ENCODE measurements at places on chromosomes 11 and 22.

DNA sequence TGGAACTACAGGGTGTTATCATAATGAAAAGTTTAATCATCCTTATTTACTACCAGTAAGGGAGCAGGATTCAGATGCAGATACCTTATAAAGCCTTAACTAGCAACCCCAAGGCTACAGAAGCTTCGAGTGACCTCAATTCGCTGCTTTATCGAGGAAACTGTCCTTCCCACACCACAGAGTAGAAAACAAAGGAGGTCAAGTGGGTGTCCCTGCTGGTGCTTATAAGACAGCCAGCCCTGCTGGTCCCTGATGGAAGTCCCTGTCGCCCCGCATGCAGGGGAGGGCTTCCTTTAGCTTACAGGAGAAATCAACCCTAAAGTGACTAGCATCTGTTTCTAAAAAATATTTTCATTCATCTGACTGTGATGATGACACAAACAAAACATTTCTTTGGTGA lies 7.3 kb downstream of the MN1 start:
- DNase-seq: no peak

- DNase-seq: no peak
These were observed 44.6 kb downstream of the YAP1 start for GRCh38 chr11:102154806-102155205.

- DNase-seq: no peak
These were observed 579 bp upstream of the RASD2 start for GRCh38 chr22:35539910-35540594.

DNA sequence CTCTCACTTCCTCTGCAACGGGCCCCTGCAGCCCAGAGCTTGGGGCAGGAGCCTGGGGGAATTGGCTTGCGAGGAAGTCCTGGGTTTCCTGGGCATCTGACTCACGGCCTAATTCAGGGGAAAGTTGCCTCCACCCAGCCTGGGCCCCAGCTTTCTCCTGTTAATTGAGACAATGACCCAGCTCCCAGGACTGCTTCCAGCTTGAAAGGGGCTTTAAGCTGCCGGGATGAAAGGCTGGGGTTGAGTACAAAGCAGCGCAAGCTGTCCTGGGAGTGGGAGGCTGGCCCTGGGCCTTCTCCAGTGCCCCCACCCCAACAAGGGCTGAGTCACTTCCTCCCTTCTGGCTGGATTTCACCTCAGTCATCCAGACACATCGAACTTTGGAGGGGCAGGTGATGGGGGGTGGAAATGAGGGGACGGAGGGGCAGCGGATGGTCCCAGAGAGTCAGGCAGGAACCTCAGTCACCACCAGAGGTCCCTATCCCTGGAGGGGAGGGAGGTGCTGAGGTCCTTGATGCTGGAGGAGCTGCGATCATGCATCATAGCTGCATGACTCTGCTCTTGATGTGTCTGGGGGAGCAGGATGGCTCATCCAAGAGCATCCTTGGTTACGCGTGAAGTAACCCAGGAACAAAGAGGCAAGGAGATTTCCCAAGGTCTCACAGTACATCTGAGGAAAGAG lies 30.1 kb upstream of the OAF start:
- no peak for DNase-seq

GRCh38 chr11:557328-558132 lies 3.0 kb downstream of the LMNTD2 start:
- DNase-seq: no peak

DNA sequence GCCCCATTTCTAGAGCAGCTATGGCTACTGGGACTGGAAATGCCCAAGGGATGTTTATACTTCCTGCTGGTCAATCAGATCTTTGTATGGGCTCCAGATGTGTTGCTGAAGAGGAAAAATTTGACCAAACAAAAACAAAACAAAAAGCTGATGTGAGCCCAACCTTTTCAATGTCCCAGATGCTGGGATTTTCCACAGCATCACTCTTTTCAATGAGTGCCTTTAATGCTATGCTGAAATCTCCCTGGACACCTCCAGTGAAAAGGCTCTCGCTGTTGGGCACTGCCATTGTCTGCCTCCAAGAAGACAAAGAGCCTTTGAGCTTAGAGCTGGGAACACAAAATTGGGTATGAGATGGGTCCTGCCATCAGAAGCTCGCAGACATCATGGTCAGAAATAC lies 671.9 kb downstream of the NTM start:
- DNase-seq: no peak

- no peak for DNase-seq
These were observed at the start of gene TSPAN18 for GRCh38 chr11:44726283-44727113. Gene TSPAN18 (plus strand): TSS chr11:44726962. CDS start chr11:44906417, 179,455 bp downstream.

DNA sequence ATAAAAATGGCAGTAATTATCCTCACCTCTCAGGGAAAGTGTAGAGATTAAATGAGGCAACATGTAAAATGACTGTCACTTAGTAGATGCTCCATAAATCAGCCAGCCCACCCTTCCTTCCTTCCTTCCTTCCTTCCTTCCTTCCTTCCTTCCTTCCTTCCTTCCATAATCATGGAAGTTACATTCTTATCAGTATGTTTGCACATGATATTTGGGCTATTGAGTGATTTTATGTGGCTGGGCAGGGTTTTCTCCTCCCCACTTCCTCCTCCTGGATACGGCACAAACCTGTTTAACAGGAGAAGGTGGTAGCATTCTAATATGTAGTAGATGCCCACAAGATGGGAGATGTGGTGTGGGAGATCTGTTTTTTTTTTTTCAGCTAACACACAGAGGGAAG lies 11.9 kb downstream of the LYVE1 start:
- no peak for DNase-seq

DNA sequence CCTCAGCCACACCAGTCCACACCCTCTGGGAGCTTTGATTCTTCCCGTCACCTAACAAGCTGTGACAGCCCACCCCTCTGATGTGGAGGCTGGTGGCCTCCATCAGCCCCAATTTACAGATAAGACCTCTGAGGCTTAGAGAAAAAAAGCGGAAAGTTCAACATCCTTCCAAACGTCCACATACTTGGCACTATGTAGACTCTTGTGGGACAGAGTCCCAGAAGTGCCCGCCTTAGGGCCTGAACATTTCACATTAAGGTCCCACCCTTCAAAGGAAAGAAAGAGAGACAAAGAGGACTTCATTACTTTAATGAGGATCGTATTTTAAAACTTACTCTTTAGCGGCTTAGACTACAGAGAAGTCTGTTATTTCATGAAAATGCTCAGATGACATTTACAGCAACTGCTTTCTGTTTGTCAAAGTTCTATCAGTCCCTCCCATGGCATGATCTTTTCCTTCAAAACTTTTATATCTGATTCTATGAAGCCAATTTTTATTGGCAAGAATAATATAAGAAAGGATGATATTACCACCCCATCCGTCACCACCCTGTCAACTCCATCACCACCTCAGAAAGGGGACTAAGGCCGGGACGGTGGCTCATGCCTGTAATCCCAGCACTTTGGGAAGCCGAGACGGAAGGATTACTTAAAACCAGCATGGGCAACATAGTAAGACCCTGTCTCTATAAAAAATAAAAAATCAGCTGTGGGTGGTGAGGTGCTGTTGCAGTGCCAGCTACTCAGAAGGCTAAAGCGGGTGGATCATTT lies 15.7 kb upstream of the SCGB1A1 start:
- DNase-seq: no peak

- DNase-seq: no peak
These were observed 27.6 kb upstream of the SIK2 start for GRCh38 chr11:111574373-111575225.

- no peak for DNase-seq
These were observed 588.4 kb downstream of the METTL15 start for GRCh38 chr11:28696591-28696990.

DNA sequence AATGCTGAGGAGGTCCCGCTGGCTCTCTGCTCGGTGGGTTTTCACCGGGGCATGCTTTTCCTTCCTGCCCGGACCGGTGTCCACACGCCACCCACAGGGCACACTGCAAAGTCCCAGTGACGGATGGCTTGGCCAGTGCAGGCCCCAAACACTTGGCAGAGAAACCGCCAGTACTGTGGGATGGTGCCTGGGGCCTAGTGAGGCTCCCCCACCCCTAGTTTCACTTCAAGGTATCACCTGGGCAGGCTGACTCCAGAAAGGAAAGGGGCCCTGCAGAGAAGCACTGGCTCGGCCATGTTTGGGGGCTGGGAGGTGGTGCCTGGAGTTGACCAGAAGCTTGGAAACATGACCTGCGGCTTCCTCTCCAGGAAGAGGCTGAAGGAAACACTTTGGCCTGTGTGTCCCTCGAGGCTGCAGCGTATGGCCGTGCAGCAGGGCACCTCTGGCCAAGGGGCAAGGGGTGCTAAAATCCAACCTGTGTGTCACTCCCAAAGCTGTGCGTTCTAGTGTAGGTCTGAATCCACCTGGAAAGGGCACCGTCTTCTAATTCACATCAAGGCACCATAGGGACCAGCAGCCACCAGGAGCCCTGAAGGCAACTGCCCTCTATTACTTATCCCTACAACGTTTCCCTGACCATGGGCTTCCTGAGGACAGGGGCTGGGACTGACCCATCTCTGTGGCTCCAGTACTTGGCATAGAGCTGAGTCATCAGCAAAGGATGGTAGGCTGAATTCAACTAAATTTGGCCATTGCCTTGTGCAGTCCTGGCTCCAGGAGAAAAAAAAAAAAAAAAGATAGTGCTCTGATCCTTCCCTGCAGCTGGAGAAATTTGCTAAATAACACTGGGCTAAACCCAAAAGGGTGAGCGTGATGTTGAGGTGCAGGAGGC lies 22.6 kb downstream of the TPBGL start:
- DNase-seq: no peak
